ENCODE measurements at places on chromosomes 5 and 9. TPM values are rescaled to one million over a fixed set of nuclear protein-coding genes. Genes with fewer than 3 reads are reported as not detected.
A peak's percentile ranks its signal among the peaks of the same experiment; 100 is the strongest.

- DNase-seq: no peak
These were observed 78.1 kb upstream of the PJA2 start for GRCh38 chr5:109487753-109488420.

DNA sequence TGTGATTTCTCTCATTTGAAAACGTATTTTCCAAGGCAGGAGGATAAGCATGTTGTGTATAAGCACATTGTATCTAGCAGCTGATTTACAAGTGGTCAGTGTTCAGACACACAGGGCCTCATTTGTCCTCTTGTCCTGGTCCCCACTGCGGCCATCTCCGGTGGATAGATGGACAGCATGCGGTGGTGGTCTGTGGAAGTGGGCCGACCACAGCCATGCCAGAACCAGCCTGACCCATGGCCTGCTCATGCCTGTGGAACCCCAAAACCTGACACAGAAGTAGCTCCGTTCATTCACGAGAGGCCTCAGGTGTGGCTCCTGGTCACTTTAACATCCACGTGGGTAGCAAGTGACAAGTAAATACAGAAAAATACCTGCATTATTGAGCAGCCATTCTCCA, 14.6 kb downstream of the IRX2 start:
- no peak for DNase-seq

DNA sequence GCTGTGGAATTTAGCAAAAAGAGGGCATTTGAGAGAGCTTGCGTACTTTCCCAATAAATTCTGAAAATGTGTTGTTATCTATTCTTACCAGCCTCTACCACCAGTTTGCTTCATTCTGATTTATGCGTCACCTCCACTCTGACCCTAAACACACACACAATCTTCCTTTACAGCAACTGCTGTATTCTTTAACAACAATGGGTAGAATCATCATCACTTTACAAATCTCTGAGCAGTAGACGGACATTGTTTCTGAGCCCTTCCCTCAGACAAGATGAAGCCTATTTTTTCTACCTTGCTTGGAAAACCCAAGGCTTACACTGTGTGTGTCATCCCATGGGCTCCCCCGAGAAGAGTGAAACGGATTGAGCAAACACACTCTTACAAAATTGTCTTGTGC, 83.1 kb upstream of the RASA1 start:
- DNase-seq: no peak

GRCh38 chr5:124905256-124906130, 159.1 kb upstream of the ZNF608 start:
- no peak for DNase-seq

- no peak for DNase-seq
These were observed 319.2 kb downstream of the ENC1 start for GRCh38 chr5:74321326-74321725.

DNA sequence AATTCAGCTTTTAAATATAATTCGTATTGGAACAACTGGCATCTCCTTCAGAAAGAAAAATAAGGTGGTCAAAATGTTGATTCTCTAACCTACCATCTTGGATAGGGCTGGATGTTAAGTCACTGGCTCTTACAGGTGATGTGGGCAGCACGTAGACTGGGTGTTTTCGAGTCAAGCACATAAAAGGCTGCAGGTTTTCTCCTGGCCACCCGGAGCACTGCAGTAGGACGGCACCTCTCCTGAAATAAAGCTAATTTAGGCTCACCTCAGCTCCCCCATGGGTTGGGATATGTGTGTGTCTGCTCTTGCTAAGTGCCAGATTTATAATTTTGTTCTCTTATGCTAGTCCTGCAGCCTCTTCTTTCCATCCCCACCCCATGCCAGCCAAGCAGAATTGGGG, 80.3 kb downstream of the IQGAP2 start:
- no peak for DNase-seq

GRCh38 chr9:109264877-109265587, 55.8 kb downstream of the EPB41L4B start:
- no peak for DNase-seq

DNA sequence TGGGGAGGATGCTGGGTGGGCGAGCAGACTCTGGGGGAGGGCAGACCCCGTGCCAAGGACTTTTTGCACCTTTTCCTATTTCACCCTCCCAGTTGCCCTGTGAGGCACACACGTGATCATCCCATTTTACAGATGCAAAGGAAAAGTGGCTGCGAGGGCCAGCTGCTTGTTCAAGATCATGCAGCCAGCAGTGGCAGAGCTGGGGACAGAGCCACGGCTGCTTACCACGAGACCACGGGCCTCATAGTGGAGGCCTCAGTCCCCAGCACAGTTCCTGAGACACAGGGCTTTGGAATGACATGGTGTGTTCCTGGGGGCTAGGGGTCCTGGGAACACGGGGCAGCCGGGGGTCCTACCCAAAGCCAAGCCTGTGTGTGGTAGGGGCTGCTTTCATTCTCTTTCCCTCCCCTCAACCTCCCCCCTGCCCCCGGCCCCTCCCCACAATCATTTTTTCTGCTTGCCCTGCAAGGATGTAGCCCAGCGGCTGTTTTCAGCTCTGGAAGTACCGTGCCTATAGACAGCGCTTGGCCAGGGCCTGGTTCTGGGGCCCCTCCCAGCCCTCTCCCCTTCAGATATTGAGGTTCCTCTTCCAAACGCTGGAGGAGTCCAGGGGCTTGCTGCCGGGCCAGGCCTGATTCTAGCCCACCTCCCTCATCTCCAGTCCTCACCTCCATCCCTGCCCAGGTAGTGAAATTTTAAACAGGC, 58.5 kb upstream of the IER5L start:
- DNase-seq: no peak

GRCh38 chr9:107337676-107338590, 54.9 kb downstream of the RAD23B start:
- DNase-seq: no peak

GRCh38 chr9:2700909-2701550, 16.3 kb upstream of the KCNV2 start:
- DNase-seq: no peak

- DNase-seq: no peak
These were observed 43.9 kb upstream of the PRRC2B start for GRCh38 chr9:131349881-131350563.

DNA sequence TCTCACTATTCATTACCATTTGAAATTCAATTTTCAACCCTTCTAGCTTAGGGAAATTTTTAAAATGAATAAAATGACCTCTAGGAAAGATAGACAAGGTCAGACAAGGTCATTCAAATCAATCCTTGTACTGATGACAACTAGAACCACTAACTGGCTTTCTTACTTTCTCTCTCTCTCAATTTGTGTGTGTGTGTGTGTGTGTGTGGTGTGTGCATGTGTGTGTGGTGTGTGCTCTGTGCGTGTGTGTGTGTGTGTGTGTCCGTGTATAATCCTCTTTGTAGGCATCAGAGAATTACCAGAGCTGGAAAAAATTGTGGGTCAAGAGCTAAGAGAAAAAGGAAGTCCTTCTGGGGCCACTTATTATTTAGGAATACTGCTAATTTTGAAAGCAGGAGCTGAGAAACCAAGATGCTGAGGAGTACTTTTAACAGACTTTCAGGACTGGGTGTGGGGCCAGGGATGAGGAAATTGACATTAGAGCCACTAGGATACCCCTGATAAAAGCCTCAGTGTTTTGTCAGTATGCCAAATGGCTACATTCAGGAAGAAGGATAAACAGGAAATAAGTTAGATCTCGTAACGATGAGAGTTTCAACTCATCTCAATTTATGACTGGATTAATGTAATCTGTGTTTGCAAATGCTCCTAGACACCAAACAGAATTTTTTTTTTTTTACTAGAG, 723.3 kb downstream of the CETN3 start:
- no peak for DNase-seq

DNA sequence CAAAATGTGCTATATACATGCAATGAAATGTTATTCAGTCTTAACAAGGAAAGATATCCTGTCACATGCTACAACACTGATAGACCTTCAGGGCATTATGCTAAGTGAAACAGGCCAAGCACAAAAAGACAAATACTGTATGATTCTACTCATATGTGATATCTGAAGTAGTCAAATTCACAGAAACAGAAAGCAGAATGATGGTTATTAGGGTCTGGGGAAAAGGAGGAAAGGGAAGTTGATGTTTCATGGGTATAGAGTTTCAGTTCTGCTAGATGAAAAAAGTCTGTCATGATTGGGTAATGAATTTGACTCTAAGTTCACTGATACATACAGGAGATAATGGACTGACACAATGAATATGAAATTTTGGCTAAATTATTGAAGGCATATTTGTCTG, 11.2 kb upstream of the RIC1 start:
- DNase-seq: no peak

DNA sequence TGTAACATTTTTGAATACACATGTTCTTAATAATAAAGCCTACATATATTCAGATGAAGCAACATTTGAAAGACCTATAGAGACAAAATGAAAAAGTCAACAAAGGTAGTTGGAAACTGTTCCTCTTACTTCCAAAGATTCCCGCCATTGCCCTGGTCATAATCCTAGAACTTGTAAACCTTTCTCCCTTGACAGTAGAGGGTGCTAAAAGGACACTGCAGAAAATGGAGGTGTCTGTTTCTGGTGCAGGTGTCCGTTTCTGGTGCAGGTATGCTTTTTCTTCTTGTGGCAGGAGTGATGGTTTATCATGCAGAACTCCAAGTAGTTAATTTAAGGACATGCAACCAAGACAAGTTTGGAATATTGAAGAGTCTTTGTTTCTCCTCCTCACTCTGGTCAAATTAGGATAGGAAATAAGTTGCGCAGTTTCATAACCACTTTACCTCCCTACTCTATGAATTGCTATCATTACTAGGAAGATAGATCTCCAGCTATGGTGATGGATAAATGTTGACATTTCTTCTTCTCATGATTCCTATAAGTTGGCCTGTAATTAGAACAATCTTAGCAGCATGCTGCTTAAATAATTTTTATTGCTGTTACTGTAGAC, 56.0 kb upstream of the FAM174A start:
- no peak for DNase-seq

- DNase-seq: no peak
These were observed 47.1 kb downstream of the CDK5RAP2 start for GRCh38 chr9:120532891-120533290.

DNA sequence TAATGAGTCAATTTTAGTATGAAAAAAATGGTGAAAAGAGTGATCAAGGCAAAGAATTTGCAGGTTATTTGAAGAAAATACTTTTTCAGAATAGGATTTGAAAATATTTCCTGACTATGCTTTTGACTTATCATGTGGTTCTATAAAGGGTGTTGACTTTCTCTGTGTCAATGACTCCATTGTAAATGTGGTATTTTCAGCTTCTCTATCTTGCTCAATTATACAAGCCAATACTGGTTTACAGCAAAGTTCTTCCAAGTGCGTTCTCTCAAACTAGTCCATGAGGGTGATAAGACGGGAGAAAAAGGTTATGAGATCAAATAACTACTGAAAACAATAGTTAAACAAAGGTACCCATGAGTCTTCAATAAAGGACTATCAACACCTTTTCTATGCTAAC, 21.7 kb downstream of the IL33 start:
- no peak for DNase-seq

- no peak for DNase-seq
These were observed 10.5 kb downstream of the GPBP1 start for GRCh38 chr5:57184322-57184721.

DNA sequence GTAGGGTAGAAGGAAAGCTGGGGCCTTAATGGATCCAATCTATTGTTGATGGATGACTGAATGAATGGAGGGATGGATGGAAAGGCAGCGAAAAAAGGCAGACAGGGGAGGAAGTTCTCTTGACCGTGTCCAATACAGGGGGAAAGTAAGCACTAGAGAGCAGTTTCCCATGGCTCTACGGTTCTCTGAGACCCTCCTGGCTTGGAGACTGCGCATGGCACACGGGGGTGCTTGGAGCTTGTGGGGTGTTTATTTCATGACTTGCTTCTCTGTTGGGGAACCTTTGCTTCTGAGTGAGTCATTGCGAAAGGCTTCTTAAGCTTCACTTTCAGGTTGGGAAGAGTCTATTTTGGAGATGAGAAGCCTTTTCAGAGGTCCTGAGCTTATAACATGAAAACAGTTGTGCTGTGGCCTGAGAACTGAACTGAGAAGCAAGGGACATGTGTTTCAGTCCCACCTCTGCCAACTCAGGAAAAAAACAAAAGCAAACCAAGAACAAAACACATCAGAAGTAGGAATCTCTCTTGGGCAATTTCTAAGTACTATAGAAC, 12.8 kb upstream of the TEX48 start:
- no peak for DNase-seq

DNA sequence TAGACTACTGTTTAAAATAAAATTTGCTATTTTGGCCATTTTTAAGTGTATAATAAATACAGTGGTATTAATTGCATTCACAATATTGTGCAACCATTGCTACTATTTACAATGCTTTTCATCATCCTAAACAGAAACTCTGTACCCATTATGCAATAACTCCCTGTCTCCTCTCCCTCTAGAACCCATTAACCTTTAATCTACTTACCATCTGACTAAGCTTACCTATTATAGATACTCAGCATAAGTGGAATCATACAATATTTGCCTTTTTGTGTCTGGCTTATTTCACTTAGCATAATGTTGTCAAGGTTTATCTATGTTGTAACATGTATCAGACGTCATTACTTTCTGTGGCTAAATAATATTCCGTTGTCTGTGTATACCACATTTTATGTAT, 25.9 kb downstream of the CD14 start:
- no peak for DNase-seq

GRCh38 chr5:94983861-94984535, 300.9 kb downstream of the MCTP1 start:
- DNase-seq: no peak

GRCh38 chr9:120892748-120893610, 16.0 kb upstream of the PHF19 start:
- DNase-seq: peak; percentile 86

GRCh38 chr5:154165886-154166285, 24.6 kb upstream of the GALNT10 start:
- DNase-seq: no peak

- DNase-seq: no peak
These were observed 13.1 kb upstream of the TENT4A start for GRCh38 chr5:6700074-6700684.

DNA sequence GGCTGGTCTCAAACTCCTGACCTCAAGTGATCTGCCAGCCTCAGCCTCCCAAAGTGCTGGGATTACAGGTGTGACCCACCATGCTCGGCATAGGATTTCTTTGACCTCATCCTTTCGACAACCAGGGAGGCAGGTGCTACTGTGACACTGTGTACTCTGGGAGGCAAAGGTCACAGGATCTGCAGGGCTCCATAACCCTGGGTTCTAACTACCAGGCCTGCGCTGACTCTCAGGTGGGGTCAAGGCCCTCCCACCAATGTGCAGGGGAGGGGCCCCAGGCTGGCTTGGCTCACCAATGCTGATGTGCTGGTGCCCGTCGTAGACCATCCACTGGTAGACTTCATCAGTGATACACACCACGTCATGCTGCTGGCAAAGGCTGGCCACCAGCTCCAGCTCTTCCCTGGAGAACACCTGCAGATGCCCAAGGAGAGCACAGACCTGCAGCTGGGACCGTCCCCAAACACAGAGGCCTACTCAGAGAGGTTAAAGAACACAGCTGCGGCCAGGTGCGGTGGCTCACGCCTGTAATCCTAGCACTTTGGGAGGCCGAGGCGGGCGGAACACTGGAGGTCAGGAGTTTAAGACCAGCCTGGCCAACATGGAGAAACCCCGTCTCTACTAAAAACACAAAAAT, 7.0 kb upstream of the SPOUT1 start:
- no peak for DNase-seq

GRCh38 chr5:181173420-181174342, 26.3 kb downstream of the OR2V2 start:
- DNase-seq: no peak

Gene SLC4A9
- total RNA-seq: not detected

Gene MARVELD2
- 28.6 TPM for total RNA-seq

Gene C9
- not detected for total RNA-seq

Gene PCDHA4
- total RNA-seq: 1.2 TPM

Gene EFNA5
- 24.6 TPM for total RNA-seq

Gene SPATA31E1
- not detected for total RNA-seq

Gene CRHBP
- total RNA-seq: not detected

Gene SPATA31C1
- total RNA-seq: not detected

Gene PHYHD1
- 17.8 TPM for total RNA-seq

Gene ANKRD18A
- 2.4 TPM for total RNA-seq

All from kidney epithelial cell (primary cell).